ENCODE measurements at places on chromosomes 5 and 9.

DNA sequence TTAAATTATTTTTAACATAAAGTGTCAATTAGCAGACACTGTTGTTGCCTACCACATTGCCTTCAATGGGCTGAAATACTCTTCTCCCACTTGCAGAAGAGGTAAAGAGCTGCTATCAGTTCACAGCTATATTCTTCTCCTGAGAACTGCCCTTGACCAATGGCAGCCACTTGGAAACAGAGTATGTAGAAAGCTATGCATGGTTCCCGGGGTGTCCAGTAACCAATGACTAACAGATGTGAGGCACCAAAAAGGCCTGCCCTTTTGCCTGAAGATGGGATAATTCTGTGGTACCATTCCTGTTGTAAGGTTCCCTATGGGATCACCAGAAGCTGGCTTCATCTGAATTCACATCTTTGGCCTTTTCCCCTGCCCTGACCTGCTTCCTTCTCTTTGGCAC, 181.4 kb upstream of the MAP3K1 start:
- DNase-seq, result no peak

DNA sequence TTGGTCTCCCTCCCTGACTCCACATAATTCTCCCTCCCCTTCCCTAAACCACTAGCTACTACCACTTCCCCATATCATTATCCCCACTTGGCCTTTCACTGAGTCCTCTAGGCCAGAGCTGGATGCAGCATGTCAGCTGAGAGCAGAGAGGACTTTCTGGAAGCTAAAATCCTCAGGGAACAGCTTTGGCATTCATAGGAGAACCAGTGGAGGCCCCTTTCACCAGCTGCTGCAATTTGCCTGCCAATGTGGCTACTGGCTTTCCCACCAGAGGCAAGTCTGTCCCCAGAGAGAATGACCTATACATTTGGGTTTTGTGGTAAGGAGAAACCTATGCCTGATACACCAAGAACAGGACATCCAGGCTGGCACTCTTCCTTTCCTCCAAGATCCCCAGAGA, 14.4 kb downstream of the FAM219A start:
- no peak for DNase-seq

DNA sequence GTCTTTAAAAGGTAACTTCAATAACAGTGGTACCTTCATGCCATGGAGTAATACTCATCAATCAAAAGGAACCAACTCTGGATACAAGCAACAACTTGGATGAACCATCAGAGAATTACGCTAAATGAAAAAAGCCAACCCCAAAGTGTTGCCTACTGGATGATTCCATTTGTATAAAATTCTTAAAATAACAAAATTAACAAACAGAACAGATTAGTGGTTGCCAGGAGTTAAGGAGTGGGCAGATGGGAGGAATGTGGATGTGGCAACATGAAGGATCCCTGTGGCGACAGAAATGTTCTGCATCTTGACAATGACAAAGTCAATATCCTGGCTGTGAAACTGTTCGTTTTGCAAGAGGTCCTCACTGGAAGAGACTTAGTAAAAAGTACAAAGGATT, 50.5 kb downstream of the SPTLC1 start:
- DNase-seq, result no peak

GRCh38 chr5:112649882-112650281, 87.8 kb upstream of the APC start:
- no peak for DNase-seq

GRCh38 chr9:117744369-117744768, 40.2 kb downstream of the TLR4 start:
- DNase-seq, result no peak

GRCh38 chr9:4096121-4096520, 203.7 kb downstream of the GLIS3 start:
- no peak for DNase-seq

GRCh38 chr5:178273665-178274541, 41.3 kb upstream of the PHYKPL start:
- DNase-seq, result no peak

GRCh38 chr5:179763215-179763945, 30.4 kb upstream of the LTC4S start:
- peak; percentile 24 for DNase-seq

- no peak for DNase-seq
These were observed 30.2 kb upstream of the HSPA9 start for GRCh38 chr5:138605254-138605972.

DNA sequence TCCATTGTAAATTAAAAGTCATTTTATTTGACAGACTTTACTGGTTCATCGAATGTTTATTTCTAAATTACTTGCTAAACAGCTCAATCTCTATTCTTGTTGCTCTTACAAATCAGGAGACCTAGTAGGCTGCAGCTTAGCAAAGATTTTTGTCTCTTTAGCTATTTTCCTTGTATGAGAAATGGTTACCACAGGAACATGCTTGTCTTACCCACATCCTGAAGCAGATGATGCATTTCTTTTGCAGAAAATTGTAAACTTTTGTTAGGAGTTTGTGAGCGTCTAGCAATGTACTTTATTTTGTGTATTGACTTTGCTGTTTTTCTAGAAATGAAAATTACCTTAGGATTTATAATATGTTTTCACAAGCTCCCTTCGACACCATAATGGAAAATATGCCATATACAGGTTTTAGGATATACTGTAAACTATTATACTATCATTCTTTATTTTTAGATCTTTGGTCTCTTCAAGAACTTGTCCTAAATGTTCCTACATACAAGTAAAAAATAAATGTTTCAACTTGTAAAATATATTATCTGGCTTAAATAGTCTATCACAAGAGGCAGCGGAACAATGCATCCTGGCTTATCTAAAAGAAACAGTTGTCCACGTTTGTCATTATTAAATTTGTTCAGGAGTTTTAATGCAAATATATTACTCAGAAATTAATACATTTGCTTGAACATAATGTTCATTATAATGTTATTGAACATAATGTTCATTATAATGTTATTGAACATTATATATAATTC, 54.1 kb downstream of the SPEF2 start:
- no peak for DNase-seq

DNA sequence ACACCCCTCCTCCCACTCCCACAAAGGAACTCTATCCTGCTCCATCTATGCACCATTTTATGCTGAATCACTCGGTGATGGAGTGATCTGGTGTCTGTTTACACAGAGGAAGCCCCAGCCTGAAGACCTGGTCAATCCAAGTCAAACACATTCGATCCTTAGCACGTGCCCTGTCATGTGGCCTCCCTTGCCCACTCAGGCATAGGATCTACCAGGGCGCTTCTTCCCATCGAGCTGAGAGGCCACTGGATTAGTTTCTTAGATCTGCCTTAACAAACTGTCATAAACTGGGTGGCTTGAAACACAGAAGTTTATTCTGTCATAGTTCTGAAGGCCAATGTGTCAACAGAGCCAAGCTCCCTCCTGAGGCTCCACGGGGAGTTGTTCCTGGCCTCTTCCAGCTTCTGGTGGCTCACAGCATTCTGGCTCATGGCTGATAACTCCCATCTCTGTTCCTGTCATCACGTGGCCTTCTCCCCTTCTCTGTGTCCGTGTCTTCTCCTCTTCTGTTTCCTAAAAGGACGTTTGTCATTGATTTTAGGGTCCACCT, 34.2 kb downstream of the FOXI1 start:
- DNase-seq, result no peak

GRCh38 chr9:84068872-84069271, 88.3 kb downstream of the RMI1 start:
- no peak for DNase-seq

DNA sequence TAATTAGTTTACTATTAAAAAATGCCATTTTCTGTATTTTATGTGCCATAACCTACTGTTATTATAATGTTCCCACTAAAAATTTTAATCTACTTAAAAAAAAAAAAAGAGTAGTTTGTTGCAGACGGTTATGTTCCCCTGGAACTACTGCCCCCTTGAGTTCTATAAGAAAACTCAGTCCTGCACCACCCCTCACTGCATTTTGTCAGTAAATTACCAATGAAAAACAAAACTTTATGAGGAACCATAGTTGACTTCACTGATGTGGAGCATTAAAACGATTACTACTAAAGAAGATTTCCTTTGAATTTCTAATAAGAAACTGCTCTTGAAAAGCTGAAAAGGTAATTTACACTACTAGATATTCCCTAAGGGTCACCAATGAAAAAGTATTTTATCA, 288.7 kb downstream of the FBXL17 start:
- DNase-seq, result no peak

- no peak for DNase-seq
These were observed 133.2 kb upstream of the PANK3 start for GRCh38 chr5:168712280-168712924.

DNA sequence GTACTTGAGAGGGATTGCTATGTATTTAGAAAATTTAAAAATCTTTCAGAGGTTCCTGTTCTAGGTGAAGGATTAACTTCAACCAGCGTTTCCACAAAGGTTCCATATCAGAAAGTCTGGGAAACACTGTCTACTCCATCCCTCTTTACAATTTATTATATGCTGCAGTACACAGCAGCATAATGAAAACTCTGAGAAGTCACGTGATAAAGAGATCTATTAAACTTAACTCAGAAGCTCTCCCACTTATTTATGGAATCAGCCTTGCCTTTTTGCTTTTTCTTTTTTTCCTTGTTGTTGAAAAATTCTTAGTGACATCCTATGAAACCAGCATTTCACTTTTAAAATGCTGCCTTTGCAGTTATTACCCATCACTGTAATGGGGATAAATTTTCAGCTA, 186.2 kb downstream of the ACER2 start:
- no peak for DNase-seq

GRCh38 chr9:93288891-93289883, 105.2 kb downstream of the WNK2 start:
- no peak for DNase-seq

DNA sequence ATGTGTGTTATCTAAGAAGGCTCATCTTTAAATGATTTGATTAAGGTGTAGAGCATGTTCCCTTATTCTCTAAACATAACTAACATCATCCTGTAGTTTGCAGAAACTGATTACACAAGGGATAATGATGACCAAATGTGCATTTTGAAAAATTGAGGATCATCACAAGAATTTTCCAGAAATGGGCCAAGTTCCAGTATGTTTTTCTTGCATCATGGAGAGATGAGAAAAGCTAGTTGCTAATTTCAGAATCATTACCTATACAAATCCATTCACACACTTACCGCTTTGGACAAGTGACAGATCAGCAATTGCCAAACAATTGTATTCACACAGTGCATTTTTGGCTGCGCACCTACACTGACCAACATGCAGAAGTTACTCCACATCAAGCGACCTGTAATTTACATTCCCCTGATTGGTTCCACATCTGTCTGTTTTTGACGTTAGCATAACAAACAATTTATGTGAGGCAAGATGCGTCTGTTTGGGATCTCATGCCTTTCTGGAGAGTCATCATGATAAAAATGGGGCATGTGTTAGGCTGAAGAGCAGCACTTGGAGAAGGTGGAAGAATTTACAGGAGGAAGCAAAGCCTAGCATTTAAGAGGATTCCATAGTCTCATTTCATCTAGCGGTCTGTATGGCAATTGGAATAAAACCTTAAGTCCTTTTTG, 2.8 kb upstream of the BNC2 start:
- no peak for DNase-seq

DNA sequence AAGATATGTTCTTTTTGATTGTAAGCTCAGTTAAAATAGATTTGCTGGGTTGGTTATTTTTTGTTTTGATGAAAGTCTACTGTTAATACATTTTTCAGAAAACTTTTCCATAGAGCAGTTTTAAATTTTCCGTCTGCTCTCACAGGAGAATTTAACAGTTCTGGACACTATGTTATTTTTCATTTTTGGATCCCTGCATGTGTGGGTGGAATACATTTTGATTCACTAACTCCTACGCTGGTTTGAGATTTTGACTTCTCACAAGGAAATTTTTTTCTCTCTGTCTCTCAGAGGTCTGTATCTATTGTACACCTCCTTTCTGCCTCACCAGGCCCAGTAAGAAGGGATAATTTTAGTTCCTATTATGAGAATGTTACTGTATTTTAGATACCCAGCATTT, 502.4 kb downstream of the CDH10 start:
- DNase-seq, result no peak

- no peak for DNase-seq
These were observed 77.6 kb downstream of the CDO1 start for GRCh38 chr5:115738830-115739229.

- DNase-seq, result no peak
These were observed 1290.0 kb downstream of the EFNA5 start for GRCh38 chr5:106380736-106381135.

DNA sequence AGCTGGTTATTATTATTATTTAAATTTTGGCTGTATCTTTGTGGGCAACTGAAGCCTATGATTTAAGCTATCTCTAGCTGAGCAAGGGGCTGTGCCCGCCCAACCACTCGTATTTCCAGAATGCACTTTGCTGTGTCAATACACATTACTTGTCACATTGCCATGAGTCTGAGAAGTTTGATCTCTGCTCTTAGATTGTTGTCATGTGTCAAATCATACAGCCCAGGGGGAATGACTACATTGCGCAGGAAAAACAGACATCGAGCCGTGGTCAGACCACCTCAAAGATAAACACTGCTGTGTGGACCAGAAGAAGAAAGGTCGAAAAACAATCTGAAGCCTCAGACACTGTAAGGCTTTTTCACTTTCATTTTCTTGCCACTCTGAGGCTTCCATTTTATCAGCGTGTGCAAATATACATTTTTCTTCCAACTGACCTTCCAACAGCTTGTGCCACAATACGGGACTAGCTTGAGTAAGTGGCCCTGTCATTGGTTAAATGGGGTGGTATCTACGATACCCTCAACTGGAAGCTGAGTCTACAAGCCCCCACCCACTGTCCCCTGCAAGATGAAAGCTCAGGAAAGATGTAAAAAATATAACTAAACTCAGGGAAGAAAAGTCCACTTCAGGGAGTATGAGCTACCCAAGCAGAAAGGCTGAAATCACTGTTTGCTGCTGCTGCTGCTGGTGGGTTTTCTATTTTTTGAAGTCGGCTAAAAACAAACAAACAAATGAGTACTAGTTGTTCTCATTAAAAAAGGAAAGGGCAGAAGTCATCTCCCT, 603.0 kb downstream of the BNC2 start:
- DNase-seq, result no peak

DNA sequence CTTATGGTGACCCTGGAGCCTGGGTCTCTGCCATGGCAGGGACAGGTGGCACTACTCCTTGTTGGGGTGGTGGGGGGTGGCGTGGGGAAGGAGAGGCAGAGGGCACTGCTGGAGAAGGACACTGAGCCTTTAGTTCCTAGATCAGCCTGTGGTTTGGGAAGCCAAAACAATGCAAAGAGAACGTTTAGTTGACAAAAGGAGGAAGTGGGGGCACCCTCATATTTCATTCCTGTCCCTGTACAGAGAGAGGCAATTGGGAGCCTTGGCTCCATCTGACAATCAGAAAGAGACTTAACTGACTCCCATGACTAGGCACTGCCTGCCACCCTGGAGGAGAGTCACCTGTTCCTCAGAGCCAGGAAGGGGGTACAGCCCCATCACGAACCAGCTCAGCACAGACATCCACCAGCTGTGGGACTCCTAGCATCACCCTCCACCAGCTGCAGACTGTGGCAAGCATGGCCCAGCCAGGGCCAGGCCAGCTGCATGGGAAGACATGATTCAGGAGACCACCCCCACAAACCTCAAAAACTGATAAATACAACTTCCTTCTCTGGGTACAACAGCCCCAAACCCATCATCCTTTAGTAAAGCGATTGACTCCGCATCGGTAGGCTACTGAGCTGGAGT, 257.5 kb downstream of the HSPA4 start:
- DNase-seq, result no peak

GRCh38 chr5:57325678-57326397, 152.0 kb downstream of the GPBP1 start:
- DNase-seq, result no peak

Data from activated CD8-positive, alpha-beta memory T cell treated with anti-CD3 and anti-CD28 coated beads for 1 hour (primary cell).